ENCODE measurements at places on chromosomes 3 and 15.

- no peak for DNase-seq
Observed at GRCh38 chr3:52986049-52986448, 59.8 kb downstream of the SFMBT1 start.

DNA sequence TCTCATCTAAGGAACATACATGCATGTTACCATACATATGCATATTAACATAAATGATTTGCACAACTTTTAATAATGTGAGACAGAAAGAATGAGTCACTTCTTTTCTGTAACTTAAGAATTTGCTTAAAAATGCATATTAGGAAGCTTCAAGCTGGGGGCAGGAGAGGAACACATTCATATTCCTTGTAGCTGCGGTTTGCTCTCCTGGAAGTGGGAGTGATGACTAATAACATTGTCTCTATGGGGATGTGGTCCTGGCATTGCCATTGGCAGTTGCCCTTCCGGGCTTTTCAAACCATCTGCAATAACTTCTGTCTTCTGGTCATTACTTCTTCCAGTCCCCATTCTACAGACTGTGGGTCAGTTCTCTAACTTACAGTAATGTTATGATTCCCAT is 15.6 kb downstream of the CHST2 start:
- no peak for DNase-seq

GRCh38 chr3:129686941-129687340 is 80.5 kb upstream of the PLXND1 start:
- DNase-seq = no peak

DNA sequence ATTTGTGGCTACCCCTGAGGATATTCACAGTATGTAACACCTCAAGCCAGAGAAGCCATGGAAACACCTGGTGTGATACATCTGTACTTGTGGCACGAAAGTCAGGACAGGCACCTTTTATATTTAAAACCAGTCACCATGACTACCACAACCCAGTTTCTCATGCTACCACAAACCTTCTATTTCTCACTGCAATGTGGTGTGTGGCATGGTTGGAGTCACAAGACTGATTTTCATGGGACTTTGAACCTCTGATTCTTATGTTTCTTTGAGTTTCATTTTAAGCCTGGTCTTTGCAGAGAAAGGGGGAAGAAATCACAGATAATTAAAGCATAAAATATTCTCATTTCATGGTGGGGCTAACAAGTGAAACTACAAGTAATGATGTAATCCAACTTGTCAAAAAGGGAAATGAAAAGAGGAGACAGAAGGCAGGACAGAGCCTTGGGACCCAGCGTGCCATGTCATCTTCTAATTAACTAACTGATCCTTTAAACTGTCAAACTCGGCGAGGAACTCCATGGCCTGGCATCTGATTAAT is 175.9 kb downstream of the PDZRN3 start:
- DNase-seq = no peak

- no peak for DNase-seq
Observed at GRCh38 chr3:39644176-39644575, 165.2 kb upstream of the MYRIP start.

- no peak for DNase-seq
Observed at GRCh38 chr15:91407269-91407889, 307.3 kb downstream of the SV2B start.

DNA sequence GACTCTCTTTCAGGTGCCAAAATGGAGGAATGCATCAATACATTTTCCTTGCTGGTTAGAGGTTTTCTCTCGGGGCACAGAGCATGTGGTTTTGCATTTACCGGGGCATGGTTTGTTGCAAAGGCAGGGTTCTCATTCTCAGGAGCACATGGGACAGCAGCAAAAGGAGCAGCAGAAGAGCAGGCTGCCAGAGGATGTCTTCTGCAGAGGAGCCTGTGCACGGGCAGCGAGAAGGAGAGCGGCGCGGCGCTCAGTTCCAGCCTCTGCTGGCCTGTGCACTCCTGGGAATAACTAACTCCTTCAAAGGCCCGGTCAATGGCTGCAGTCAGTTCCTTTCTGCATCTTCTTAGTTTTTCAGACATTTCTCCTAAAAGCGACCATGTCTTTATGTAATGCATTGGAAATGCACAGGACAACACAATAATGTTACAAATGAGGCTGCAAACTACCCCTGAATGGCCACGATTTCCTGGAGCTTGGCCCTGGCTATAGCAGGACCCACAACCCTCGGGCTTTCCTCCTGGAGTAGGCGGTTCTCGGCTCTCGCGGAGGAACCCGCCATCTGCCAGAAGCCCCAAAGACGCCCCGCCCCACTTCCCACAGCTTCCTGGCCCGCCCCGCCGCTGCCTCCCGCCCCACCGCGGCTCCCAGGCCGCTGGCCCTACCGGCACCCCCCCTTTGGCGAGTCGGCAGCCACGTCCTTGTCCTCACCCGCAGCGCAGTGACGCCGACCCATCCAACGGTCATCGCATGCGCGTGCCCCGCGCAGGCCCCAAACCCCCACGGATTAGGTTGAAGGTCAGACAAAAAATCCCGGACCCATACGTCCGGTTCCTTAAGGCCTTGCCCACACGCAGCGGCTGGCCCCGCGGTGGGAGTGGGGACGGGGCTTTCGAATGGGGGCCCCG is at the start of gene C3orf62:
TSS of gene C3orf62 (minus strand) at position 758 of the 908 bp plus-strand sequence. CDS start at position 398, 360 bp downstream.
- no peak for DNase-seq

DNA sequence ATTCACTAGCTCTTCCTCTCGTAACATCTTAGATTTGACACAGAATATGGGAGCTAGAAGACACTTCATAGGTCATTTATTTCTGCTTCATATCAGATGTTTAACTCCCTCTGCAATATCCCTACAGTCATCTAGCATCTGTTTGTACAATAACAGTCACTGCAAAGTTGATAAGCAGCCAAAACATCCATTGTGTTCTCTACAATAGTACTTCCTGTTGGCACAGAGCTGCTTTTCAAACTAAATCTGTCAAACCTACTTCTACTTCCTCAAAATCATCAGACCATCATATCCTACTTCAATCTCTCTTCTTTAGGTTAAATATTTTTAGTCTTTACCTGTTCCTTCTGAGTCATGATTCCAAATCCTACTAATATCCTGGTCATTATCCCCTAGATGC is 233.2 kb downstream of the FGF12 start:
- DNase-seq = peak; percentile 69

- DNase-seq = no peak
Observed at GRCh38 chr3:61315871-61316270, 64.6 kb upstream of the FHIT start.

DNA sequence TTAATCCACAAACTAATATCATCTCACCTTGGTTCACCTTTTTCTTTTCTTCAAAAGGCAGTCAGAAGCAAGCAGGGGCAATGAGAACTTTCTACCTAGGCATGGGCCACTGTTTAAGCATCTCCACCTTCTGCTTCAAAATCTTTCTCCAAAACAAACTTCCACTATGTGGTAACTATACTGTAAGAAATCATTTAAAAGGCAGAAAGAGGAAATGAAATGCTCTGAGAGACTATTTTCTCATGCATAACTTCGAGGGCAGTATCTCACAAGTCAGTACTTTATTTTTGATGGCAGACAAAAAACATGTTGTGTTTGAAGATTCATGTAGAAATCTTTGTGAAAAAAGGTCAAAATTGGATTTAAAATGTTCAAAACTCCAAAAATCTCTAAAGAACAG is 419.7 kb downstream of the ZBTB20 start:
- no peak for DNase-seq

DNA sequence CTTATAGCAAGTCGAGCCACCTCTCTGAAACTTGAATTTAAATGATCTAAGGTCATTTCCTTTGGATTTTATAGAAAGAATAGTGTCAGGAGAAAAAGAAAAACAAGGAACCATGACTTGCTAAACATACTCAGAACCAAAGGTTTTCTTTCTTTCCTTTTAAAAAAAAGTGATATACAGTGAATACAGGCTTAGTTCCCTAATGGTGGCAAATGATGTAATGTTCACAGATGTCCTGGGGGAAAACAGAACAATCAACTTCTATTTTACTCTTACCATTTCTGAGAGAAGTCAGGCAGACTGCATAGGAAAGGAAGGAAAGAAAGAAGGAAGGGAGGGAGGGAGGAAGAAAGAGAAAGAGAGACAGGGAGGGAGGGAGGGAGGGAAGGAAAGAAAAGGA is 56.5 kb downstream of the ST6GAL1 start:
- no peak for DNase-seq

DNA sequence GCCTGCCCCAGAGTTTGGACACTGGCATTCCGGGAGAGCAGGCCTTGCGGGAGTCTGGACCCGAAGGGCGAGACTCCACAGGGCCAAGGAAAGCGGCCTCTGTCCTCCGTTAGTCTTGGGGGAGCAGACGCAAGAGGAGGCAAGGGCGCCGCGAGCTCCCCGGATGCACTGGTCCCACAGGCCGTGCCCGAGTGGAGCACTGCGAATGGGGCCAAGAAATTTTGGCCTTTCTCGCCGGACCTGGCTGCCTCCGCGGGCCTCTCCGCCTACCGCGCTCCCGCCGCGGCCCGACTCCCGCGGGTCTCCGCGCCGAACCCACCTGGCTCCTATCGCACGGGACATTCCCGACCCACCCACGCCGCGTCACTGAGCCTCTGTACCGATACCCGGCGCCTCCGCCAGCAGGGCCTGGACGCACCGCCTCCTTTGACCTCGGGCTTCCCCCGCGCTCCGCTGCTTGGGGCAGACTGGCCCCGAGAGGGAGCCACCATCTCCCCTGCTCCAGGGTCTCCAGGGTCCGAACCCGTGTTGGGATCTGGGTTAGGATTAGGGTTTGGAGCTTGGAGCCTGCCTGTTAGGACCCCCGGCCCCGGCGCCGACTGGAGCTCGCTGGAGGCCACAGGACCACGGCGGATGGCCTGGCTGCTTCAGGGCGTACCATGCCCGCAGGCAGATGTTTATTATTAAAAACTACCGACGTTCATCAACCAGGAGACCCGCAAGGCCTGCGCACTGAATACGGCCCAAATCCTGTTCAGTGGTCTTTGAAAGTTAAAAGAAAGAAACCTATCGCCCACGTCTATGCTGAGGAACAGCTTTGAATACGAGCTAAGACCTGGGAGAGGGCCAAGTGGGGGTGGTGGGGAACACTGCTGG is 11.7 kb downstream of the SHOX2 start:
- DNase-seq = no peak

DNA sequence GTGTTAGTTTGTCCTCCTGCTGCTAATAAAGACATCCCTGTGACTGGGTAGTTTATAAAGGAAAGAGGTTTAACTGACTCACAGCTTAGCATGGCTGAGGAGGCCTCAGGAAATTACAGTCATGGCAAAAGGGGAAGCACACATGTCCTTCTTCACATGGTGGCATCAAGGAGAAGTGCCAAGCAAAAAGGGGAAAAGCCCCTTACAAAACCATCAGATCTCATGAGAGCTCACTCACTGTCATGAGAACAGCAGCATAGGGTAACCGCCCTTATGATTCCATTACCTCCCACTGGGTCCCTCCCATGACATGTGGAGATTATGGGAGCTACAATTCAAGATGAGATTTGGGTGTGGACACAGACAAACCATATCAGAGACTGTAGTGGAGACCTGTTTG is 27.0 kb downstream of the TM2D3 start:
- no peak for DNase-seq

- peak; percentile 68 for DNase-seq
Observed at GRCh38 chr3:55629432-55629831, 142.3 kb upstream of the WNT5A start.

DNA sequence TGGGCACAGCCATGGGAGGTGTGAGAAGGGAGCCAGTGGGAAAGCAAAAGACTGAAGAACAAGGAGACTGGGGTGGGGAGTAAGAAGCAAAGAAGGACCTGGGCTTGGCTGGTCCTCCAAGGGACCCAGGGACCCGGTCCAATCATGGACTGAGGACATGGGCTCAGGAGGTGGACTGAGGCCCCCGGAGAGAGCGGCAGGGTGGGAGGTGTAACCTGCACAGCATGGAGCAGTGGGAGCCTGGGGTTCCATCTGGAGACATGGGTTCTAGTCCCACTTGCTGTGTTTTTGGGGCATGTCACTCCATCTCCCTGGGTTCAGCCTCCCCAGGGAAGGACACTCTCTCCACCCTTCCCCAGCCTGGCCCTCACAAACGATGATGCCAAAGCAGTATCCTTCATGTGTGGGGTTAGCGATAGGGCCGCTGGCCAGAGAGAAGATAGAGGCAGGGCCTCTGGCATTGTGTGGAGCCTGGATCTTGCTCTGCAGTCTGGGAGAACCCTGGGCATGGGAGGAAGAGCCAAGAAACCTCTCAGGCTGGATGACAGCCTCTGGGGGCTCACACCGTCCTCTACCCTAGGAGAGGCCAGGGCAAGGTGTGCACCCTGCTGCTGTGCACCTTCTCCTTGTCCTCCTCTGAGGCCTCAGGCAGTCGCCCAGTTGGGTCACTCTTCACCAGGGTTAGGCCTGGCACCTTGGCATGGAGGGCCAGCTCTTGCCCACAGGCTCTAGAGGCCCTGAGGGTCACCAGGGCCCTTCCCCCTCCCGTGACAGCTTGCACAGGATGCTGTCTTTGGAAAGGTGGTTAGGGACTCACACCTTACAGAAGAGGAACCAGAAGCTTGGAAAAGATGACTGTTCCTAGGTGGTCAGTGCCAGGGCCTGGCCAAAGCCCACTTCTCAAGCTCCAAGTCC is 26.0 kb downstream of the FBXW12 start:
- no peak for DNase-seq

- DNase-seq = no peak
Observed at GRCh38 chr3:53140847-53141845, 10.9 kb upstream of the RFT1 start.
